HCT116 (cell line): ENCODE measurements at places on chromosomes 3 and 15. TPM values are rescaled to one million over a fixed set of nuclear protein-coding genes. Genes with fewer than 3 reads are reported as not detected.

DNA sequence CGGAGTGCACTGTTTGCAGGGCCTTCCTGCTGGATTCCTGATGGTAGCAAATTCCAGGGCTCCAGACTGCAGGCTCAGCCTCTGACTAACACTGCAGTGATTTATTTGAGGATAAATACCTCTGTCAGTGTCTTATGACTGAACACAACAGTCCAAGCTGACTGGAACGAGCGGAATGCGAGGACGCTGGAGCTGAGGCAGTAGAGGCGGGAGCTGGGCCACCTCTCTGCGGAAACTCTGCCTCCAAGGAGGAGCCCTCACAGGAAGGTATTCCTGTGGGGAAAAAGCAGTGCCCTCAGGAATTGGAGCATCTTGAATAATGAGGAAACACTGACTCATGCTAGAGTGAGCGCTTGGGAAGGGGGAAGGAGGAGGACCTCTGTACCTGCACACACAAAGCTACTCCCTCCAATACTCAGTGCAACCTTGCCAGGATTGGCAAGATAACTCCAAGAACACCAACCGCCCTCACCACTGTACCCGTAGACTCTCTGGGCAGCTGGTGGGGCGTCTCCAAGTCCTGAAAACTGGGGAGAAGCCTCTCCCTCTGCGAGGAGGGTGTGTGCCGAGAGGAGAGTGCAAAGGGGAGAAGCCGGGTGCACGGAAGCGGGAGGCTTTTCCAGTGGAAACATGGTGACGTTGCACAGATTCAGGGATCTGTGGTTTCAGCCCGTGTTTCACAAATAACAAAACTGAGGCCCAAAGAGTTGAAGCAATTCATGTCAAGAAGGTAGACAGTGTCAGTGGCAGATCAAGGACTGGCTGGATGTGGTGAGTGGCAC, 43.0 kb downstream of the VGLL4 start:
- H3K27me3 ChIP-seq: no peaks in the 10 kb centered on the region
- H3K27ac ChIP-seq: peak overlapping the region; percentile 33; the same call in 1 of the 2 replicates
- H3K36me3 ChIP-seq: no peaks in the 10 kb centered on the region

DNA sequence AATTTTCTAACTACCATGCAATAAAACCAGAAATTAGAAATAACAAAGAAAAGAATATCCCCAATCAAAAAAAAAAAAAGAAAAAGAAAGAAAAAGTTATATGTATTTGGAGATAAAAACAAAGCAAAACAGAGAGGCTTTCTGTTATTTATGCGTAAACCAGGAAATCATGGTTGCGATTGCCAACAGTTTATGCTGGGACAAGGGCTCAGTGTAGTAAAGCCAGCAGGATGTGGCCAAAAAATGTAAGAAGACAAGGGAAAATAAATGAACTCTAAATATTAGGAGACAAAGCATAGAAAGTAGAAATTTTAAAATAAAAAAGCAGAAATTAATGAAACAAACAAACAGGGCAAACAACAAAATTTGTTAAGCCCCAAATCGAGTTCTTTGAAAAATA, 27.2 kb upstream of the GOLGA8J start:
- no peaks in the 10 kb centered on the region for H3K4me1 ChIP-seq
- H3K36me3 ChIP-seq: no peaks in the 10 kb centered on the region
- no peak overlapping the region for H3K4me3 ChIP-seq
- H3K27ac ChIP-seq: no peak overlapping the region

- H3K4me3 ChIP-seq: no peak overlapping the region
- no peaks in the 10 kb centered on the region for H3K36me3 ChIP-seq
- peaks cover 25% of the 10 kb centered on the region; the same call in 1 of the 2 replicates for H3K27me3 ChIP-seq
These were observed 263 bp downstream of the ST8SIA2 start for GRCh38 chr15:92393980-92394308.

- H3K4me3 ChIP-seq: no peak overlapping the region
- H3K36me3 ChIP-seq: no peaks in the 10 kb centered on the region
- no peak overlapping the region for H3K27ac ChIP-seq
- no peaks in the 10 kb centered on the region for H3K4me1 ChIP-seq
These were observed 189.4 kb downstream of the UBE3A start for GRCh38 chr15:25249236-25250010.

- H3K36me3 ChIP-seq: no peaks in the 10 kb centered on the region
- H3K27me3 ChIP-seq: no peaks in the 10 kb centered on the region
- no peaks in the 10 kb centered on the region for H3K4me1 ChIP-seq
- no peak overlapping the region for H3K4me3 ChIP-seq
- H3K27ac ChIP-seq: no peak overlapping the region
- no peak for DNase-seq
These were observed 817.6 kb upstream of the NR2F2 start for GRCh38 chr15:95512906-95513305.

GRCh38 chr15:68730471-68730919, 90.2 kb downstream of the ANP32A start:
- H3K27ac ChIP-seq: no peak overlapping the region
- DNase-seq: peak; percentile 52
- H3K36me3 ChIP-seq: no peaks in the 10 kb centered on the region
- H3K27me3 ChIP-seq: no peaks in the 10 kb centered on the region
- H3K4me3 ChIP-seq: no peak overlapping the region

DNA sequence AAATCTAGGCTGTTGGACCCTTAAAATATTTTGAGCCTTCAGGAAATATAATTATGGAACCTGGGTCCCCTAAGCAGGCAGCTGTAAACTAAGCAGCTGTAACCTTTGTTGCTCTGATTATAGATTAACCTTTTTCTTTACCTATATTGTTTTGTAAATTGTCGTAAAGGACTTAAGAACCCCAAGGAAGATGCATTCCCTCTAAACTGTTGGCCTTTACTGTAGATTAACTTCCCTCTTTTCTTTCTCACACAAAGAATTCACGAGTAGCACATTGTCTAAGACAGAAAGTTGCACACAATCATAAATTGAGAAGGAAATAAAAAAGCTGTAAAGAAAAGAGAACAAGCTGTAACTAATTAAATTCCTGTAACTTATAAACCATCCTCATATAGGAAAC, 877.3 kb downstream of the ROBO2 start:
- H3K27ac ChIP-seq: no peak overlapping the region
- H3K4me1 ChIP-seq: no peaks in the 10 kb centered on the region
- no peaks in the 10 kb centered on the region for H3K36me3 ChIP-seq
- no peak for DNase-seq
- no peak overlapping the region for H3K4me3 ChIP-seq
- no peaks in the 10 kb centered on the region for H3K27me3 ChIP-seq

- no peaks in the 10 kb centered on the region for H3K4me1 ChIP-seq
- no peaks in the 10 kb centered on the region for H3K36me3 ChIP-seq
- no peak overlapping the region for H3K4me3 ChIP-seq
- H3K27me3 ChIP-seq: peaks cover 17% of the 10 kb centered on the region; the same call in 1 of the 2 replicates
- no peak overlapping the region for H3K27ac ChIP-seq
- no peak for DNase-seq
These were observed 93.6 kb downstream of the SEC22A start for GRCh38 chr3:123295171-123295900.

GRCh38 chr3:197957790-197958133, 2.3 kb upstream of the LMLN start:
- no peak overlapping the region for H3K27ac ChIP-seq
- peaks cover 31% of the 10 kb centered on the region for H3K4me1 ChIP-seq
- DNase-seq: no peak
- no peak overlapping the region for H3K4me3 ChIP-seq
- peaks cover 36% of the 10 kb centered on the region; the same call in 1 of the 2 replicates for H3K36me3 ChIP-seq
- H3K27me3 ChIP-seq: no peaks in the 10 kb centered on the region

- H3K4me3 ChIP-seq: no peak overlapping the region
- no peaks in the 10 kb centered on the region; the same call in 1 of the 2 replicates for H3K27me3 ChIP-seq
- DNase-seq: no peak
- no peaks in the 10 kb centered on the region for H3K36me3 ChIP-seq
These were observed 41.4 kb downstream of the SSUH2 start for GRCh38 chr3:8603115-8603710.

- no peak overlapping the region for H3K4me3 ChIP-seq
- H3K27ac ChIP-seq: no peak overlapping the region
- peaks cover 88% of the 10 kb centered on the region for H3K27me3 ChIP-seq
- no peak for DNase-seq
- no peaks in the 10 kb centered on the region for H3K4me1 ChIP-seq
These were observed 31.9 kb upstream of the BFSP2 start for GRCh38 chr3:133367956-133368355.

DNA sequence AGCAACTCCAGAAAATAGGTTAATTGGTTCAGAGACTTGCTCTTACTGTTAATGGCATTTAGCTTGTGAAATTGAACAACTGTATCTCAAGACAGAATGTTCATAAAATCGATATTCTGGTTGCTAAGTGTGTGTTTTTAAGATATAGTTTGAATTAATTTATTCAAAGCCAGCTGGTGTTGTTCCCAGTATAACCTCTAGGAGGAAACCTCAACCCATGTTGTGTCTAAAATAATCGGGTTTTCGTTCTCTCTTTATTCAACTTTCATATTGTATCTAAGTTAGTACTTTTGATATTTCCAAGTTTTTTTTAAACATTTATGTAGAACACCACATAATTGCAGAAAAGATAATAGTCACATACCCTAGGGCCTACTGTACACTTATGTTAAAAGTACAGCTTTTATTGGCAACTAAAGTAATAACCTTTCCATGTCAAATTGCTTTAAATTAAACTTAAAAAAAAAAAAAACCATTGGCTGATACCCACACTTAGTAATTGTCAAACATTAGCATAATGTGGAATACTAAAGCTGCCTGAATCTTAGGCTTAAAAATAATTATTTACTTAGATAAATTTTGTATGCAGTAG, 90.9 kb downstream of the SAMMSON start:
- H3K4me1 ChIP-seq: no peaks in the 10 kb centered on the region
- H3K27ac ChIP-seq: no peak overlapping the region
- H3K36me3 ChIP-seq: no peaks in the 10 kb centered on the region
- no peak overlapping the region for H3K4me3 ChIP-seq
- DNase-seq: no peak

- H3K36me3 ChIP-seq: no peaks in the 10 kb centered on the region; the same call in 1 of the 2 replicates
- H3K4me1 ChIP-seq: no peaks in the 10 kb centered on the region
- no peak overlapping the region for H3K27ac ChIP-seq
These were observed 94.0 kb upstream of the MEX3B start for GRCh38 chr15:82139823-82140268.

GRCh38 chr15:69194854-69195253, 34.4 kb downstream of the GLCE start:
- peaks cover 26% of the 10 kb centered on the region for H3K4me1 ChIP-seq
- DNase-seq: no peak
- no peak overlapping the region for H3K27ac ChIP-seq
- no peaks in the 10 kb centered on the region for H3K36me3 ChIP-seq

DNA sequence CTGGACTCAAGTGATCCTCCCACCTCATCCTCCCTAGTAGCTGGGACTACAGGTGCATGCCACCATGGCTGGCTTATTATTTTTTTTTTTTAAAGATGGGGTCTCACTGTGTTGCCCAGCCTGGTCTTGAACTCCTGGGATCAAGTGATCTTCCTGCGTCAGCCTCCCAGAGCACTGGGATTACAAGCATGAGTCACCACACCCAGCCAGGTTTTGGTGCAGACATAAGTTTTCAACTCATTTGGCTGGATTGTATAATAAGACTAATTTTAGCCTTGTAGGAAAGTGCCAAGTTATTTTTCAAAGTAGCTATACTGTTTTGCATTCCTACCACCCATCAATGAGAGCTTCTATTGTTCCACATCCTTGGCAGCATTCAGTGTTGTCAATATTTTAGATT, 32.1 kb downstream of the BUB1B start:
- H3K27ac ChIP-seq: no peak overlapping the region
- peaks cover 2% of the 10 kb centered on the region; the same call in 1 of the 2 replicates for H3K4me1 ChIP-seq
- no peaks in the 10 kb centered on the region for H3K27me3 ChIP-seq
- no peak overlapping the region for H3K4me3 ChIP-seq
- peaks cover 31% of the 10 kb centered on the region; the same call in 1 of the 2 replicates for H3K36me3 ChIP-seq
- DNase-seq: no peak

Gene B3GNT5
- 25.3 TPM for total RNA-seq

Gene SENP5
- 27.6 TPM for total RNA-seq

Gene STRA6
- total RNA-seq: 0.54 TPM

Gene LRIG1
- 3.1 TPM for total RNA-seq

Gene PLSCR5
- total RNA-seq: not detected

Gene SLC41A3
- total RNA-seq: 45.9 TPM

Gene RSRC1
- 37.1 TPM for total RNA-seq

Gene BNC1
- not detected for total RNA-seq
